ENCODE measurements at places on chromosomes 7 and 10.

DNA sequence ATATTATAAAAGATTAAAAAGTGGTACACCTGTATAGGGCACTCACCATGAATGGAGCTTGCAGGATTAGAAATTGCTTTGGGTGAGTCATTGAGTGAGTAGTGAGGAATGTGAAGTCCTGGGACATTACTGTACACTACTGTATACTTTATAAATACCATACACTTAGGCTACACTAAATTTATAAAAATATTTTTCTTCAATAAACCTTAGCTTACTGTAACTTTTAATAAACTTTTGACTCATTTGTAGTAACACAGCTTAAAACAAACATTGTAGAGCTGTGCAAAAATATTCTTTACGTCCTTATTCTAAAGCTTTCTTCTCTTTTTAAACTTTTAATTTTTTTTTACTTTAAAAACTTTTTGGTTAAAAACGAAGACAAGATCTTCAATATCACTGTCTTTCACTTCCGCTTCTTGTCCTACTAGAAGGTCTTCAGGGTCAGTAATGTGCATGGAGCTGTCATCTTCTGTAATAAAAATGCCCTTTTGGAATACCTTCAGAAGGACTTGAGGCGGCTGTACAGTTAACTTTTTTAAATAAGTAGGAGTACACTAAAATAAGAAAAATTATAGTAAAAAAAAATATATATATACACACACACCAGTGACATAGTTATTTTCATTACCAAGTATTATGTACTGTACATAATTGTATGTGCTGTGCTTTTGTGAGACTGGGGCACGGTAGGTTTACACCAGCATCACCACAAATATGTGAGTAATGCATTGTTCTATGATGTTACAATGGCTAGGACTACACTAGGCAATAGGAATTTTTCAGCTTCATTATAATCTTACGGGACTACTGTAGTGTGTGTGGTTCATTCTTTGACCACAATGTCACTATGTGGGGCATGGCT, 3.5 kb downstream of the STK31 start:
- DNase-seq = peak; percentile 77

GRCh38 chr7:70392877-70393435, 739.0 kb upstream of the GALNT17 start:
- no peak for DNase-seq

GRCh38 chr10:129655679-129656031, 188.6 kb downstream of the MGMT start:
- DNase-seq = no peak

GRCh38 chr7:77867537-77867865, 68.9 kb downstream of the PHTF2 start:
- DNase-seq = peak; percentile 19

GRCh38 chr7:139099172-139099947, 10.2 kb downstream of the ZC3HAV1 start:
- DNase-seq = no peak

DNA sequence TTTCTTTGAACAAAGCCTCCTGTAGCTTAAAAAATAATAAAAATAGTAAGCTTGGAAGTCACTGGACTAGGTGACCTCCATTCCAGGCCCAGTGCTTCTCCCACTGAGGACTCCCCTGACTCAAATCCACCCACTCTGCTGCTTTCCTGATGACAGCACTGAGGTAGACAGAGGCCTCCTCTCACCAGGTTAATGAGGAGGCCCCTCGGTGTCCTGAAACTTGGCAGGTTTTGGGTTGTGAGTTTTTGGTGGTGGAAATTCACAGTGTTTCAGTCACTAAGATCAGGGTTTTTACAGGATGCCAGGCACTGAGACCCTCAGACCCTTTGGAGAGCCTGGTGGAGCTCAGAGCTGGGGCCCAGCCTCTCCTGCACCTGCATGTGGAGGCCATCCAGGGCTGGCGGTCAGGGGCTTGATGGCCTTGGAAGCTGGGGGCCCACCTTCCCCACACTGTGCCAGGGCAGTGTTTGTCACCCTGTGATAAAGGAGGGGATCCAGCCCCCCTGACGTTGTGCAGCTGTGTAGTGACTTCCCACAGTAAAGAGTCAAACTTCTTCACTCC, 19.1 kb downstream of the TSPAN14 start:
- no peak for DNase-seq

- no peak for DNase-seq
Measured at GRCh38 chr10:82266438-82266837, 391.4 kb downstream of the NRG3 start.

GRCh38 chr10:77711683-77712049, 74.1 kb upstream of the KCNMA1 start:
- no peak for DNase-seq

DNA sequence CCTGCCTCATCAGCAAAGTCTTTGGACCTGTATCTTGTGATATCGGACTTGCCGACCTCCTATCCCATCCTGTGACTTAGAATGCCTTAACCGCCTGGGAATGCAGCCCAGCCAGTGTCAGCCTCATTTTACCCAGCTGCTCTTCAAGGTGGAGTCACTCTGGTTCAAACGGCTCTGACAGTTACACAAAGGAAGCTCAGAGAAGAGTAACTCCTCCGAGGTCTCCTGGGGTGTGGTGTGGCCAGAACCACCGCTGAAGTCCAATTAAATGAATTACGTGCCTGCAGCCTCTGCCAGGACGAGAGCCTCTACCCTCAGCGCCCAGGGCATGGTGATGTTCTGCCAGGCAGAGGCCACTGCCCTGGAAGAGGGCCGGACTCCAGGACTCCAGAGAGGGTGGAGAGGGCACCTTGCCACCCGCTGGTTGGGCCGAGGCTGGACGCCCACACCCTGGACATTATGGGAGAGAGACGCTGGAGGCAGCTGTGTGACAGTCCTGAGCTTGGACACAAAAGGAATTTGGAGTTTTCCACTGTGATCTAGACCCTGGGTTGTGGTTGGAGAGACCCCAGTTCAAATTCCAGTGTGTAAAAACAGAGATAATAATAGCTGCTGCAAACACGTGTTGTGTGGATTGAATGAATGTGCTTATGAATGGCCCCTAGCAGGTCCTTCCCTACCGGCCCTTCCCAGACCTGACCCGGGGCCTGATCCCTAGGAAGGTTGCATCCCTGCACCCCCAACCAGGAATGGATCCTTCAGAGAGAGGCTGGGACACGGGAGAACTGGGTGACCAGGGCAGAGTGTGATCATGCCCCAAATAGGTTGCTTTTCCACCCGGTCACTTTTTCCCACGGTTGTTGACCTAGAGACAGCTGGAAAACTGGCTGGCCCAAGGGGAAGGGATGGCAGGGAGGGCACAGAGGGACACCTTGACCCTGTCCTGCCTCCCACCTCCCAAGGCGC, 37.8 kb upstream of the FZD9 start:
- DNase-seq = no peak
